Renal pelvis (tissue), 12 donors: ENCODE measurements at places on chromosomes 16 and 17. TPM values are rescaled to one million over a fixed set of nuclear protein-coding genes. Genes with fewer than 3 reads are reported as not detected.

- DNase-seq: peak; percentile 33
These were observed 63.3 kb downstream of the PECAM1 start for GRCh38 chr17:64327201-64327930.

DNA sequence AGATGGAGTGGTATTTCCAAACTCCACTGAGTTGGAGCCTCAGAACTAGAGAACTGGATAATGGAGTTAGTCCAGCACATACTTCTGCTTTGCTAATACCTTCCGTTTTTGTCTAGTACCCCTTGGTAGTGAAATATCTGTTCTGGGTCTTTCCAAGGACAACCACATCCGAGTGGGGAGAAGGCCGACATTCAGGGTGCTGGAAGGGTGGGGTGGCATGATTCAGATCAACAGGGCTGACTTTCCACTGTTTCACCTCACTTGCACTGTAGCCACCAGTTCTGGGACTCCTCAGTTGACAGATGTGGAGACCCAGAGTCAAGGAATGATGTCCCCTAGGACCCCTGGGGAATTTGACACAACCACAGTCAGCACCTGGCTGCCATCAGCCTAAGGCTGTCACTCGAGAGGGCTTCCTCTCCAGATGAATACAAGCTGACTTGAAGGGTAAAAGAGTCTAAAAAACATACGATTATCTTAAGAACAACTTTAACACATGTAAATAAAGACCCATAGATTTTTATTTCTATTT lies 84.8 kb upstream of the HNF1B start:
- DNase-seq: no peak

GRCh38 chr17:45650561-45650960 lies 133.6 kb upstream of the CRHR1 start:
- DNase-seq: no peak

GRCh38 chr17:60079401-60080243 lies 901 bp upstream of the HEATR6 start:
- no peak for DNase-seq

DNA sequence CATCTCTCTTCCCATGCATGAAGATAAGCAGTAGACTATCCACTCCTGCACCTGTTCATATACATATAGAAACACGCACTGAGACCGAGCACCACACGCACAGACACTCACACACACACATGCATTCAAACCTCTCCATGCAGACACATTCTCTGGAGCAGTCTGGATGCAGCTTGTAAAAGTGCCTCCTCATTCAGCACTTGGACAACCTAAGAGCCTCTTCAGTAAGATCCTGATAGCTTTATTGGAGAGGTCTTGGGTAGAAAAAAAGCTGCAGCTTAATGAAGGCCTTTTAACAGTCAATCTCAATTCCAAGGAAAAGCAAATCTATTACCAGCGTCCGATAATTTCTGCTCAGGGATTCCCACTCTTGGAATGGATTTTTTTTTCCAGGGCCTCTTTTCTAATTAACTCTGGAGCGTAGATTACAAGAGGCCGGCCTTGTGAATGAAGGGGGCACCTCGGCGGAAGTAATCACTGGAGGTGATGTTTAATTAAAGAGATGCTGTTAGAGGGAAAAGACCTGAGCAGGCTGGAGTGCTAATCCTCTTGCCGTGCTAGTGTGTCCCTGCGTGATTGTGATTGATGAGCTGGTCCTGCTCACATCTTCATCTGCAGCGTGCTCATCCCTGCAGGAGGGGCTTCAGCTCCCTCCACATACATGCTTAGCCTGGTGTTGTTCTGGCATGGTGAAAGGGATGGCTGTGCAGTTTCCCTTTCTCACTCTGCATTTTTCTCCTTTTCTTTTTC lies 155.1 kb downstream of the RBFOX1 start:
- no peak for DNase-seq

GRCh38 chr17:11204991-11205390 lies 36.0 kb upstream of the SHISA6 start:
- no peak for DNase-seq

- peak; percentile 75 for DNase-seq
These were observed 2.7 kb upstream of the HSD11B2 start for GRCh38 chr16:67428146-67428731.

DNA sequence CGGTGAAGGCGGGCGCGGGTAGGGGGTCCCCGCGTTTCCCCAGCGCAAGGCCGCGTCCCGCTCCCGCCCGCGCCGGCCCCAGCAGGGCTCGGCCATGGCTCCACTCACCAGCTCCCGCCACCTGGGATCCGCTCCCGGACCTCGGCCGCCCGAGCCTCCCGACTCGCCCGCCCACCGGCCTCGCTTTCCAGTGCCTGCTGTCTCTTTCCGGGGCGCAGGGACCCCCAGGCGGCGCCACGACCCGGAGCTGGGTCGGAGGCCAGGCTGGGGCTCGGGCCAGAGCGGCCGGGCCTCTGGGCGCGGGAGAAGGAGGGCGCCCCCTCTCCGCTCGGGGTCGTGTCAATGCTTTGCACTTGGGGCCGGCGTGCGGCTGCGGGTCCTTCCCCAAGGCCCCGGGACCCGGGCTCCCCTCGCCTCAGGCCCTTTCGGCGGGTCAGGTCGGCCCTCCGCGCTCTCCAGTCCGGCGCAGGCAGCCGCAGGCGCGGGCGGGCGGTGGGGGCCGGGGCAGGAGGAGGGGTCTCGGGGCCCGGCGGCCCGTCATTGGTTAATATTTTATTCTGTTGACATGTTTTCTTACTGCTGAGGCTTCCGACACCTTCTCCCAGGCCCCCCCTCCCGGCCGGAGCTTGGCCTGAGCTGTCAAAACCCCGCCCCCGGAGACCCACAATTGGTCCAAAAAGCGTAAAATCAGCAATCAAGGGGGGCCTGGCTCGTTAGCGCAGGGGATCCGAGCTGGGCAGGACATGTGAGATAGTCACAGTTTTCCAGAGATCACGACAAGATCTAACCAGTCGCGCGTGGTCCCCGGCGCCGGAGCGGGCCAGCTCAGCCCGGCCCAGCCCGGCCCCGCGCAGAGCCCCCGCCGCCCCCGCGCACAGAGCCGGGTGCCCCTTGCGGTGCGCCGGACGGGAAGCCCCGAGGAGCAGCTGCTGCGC lies at the start of gene TBX2:
Gene TBX2, plus strand, starts transcription at position 713 of the 935 bp plus-strand sequence. CDS start 334 bp downstream, outside the sequence.
- DNase-seq: peak; percentile 94

- DNase-seq: no peak
These were observed 279.8 kb upstream of the SALL1 start for GRCh38 chr16:51430716-51431369.

DNA sequence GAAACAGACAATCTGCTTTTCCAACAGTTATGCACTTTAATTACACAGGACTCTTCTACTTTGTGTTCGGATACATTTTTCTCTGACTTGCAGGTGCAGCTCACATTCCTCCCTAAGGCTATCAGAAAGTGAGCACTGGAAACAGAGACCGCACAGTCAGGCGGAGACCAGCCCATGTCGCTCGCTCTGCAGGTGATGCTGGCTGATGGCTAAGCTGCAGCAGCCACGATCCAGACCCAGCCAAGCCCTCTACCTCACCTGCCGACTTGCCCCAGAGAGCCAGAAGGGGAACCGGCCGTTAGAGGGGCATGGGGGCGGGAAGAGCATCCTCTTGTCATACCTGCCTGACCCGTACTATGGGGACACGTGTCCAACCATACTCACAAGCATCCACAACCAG lies 33.8 kb downstream of the MAP1LC3B start:
- no peak for DNase-seq

GRCh38 chr16:86854058-86854621 lies 275.8 kb downstream of the FOXL1 start:
- DNase-seq: peak; percentile 27

DNA sequence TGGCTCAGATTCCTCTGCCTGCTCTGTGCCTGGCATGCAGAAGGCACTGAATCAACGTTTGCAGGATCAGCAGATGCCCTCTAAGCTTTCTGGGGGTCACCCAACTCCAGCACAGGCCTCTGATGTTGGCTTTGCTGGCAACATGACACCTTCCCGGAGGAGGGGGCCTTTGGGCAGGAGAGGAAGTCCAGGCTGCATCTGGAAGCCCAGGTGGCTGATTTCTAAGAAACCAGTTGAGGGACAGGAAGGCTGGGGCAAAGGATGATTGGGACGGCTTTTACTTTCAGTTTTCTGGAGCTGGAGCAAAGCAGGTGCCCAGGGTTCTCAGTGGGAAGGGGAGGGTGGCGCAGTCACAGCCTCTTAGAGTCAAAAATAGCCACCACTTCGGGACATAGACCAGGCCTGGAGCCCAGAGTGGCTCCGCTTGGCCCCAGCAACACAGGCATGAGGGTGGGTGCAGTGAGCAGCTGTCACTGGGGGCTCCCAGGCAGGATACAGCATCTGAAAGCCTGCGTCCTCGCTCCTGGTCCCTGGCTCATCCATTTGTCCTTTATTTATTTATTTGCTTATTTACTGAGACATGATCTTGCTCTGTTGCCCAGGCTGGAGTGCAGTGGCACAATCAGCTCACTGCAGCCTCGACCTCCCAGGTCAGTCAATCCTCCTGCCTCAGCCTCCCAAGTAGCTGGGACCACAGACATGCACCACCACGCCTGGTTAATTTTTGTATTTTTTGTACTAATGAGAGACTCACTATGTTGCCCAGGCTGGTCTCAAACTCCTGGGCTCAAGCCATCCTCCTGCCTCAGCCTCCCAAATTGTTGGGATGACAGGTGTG lies 15.1 kb downstream of the SOCS1 start:
- no peak for DNase-seq

DNA sequence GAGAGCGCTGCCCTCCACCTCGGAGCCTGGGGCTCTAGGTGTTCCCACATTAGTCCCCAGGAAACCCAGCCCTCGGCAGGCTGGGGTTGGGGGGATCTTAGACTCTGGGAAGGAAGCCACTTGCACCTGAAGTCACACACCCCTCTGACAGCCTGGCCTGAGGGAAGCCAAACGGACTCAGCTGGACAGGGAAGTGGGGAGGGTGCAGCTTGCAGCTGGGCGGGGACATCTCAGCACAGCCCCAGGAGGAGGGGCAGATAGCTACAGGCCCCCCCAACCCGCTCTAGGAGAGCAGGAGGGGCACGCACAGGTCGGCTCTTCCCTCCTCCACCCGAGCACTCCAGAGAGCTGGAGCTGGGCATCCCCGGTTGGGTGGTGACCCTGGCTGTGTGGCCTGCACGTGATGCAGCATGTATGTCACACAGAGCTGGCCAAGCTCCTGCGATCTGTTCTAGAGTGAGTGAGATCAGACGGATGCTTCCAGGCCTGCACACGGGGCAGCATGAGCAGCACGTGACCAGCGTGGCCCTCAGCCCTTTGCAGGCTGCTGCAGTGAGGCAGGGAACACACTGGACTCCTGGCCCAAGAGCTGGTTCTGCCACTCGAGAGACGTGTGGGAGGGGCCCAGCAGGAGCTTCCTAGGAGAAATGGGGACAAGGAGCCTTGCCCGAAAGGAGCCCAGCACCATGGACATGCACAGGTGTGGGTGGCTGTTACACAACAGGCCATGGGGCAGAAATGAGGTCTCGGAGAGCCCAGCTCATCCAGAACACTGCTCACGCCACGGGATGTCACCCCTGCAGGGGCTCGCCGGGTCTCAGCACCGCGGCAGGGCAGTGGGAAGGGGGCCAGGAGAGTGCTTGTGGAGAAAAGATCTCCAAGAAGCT lies 15.4 kb downstream of the KIFC3 start:
- DNase-seq: no peak

DNA sequence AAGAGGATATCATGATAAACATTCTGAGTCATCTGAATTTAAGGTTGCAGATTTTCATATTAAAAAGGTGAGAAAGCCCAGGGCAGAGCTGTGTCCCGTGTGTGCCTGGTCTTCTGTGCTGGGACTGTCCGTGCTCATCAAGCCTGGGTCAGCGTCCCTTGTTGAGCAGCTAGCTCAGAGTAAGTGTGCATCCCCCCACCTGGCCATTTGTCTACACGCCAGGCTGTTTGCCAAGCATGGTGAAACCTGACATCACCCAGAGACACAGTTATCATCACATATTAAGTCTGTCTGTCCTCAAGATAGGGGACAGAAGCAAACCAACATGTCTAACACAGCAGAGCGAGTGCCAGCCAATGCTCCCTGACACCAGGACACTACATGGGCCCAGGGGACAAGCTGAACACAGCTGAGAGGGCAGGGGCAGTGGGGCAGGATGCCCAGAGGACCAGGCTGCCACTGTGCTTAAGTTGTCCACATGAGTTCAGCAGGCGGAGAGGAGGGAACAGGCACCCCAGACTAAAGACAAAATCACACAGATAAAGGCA lies 57.9 kb upstream of the CNEP1R1 start:
- no peak for DNase-seq

- DNase-seq: no peak
These were observed 304.4 kb downstream of the FOXL1 start for GRCh38 chr16:86882586-86883280.

GRCh38 chr16:86306011-86306644 lies 204.2 kb upstream of the FOXF1 start:
- no peak for DNase-seq

- DNase-seq: no peak
These were observed 3.7 kb upstream of the SCIMP start for GRCh38 chr17:5238333-5238732.

DNA sequence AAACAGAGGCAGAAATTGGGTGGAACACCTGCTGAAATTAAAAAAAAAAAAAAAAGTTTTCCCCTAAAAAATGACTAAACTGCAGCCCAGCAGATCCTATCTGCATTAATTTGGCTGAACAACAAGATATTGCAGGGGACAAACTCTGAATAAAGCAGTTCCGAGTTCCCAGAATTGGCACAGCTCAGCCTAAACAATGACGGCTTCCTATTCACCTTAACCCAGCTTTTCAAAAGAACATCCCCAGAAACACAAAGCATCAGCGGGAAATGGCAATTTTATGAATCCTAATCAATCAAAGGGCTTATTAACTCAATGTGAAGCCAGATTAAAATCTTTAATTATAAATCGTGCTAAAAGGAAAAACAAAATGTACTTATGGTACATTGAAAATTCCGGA lies 497.8 kb upstream of the ZFHX3 start:
- DNase-seq: no peak

DNA sequence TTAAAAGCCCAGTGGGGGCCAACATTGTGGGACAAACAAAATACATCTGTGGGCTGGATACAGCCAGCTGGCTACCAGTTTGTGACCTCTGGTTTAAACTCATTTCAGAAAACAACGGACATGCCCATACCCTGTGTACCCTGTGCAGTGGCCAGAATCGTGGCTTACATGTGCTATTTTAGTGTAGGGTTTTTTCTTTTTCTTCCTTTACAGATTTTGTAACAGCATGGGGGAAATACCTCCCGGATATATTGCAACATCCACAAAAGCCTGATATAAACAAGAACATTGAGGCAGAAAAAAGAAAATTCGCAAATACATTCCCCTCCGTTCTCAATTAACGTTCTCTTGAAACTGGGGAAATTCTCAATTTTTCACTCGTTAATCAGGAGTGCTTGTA lies 7.3 kb downstream of the HS3ST4 start:
- no peak for DNase-seq

DNA sequence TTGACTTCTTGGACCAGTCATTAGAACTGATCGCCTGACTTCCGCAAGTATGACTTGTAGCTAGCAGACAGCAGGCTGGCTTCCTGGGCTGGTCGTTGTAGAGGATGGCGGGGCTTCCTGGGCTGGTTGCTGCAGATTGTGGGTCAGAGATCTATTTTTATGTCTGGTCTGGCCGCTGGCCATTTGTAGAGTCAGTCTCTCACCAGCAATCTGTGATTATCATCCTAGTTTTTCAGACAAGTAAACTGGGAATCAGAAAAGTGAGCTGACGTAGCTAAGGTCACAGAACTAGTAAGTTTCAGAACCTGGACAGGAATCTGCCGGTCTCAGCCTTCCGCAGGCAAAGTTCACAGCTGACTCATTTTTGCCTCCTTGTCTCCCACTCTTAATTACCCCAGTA lies 19.1 kb downstream of the GPR142 start:
- no peak for DNase-seq

COPZ2 gene
- polyA plus RNA-seq: 19.3 TPM

FBXW10 gene
- 0.75 TPM for polyA plus RNA-seq

KRTAP2-2 gene
- polyA plus RNA-seq: not detected

PLA2G10 gene
- 0.31 TPM for polyA plus RNA-seq

KCNH6 gene
- polyA plus RNA-seq: 2.5 TPM

PPM1E gene
- 4.2 TPM for polyA plus RNA-seq

OTOA gene
- 0.21 TPM for polyA plus RNA-seq
